ENCODE measurements at places on chromosomes 11 and 22.

- DNase-seq, result peak; percentile 61
Measured at GRCh38 chr11:59680287-59681154, 11.7 kb upstream of the PATL1 start.

DNA sequence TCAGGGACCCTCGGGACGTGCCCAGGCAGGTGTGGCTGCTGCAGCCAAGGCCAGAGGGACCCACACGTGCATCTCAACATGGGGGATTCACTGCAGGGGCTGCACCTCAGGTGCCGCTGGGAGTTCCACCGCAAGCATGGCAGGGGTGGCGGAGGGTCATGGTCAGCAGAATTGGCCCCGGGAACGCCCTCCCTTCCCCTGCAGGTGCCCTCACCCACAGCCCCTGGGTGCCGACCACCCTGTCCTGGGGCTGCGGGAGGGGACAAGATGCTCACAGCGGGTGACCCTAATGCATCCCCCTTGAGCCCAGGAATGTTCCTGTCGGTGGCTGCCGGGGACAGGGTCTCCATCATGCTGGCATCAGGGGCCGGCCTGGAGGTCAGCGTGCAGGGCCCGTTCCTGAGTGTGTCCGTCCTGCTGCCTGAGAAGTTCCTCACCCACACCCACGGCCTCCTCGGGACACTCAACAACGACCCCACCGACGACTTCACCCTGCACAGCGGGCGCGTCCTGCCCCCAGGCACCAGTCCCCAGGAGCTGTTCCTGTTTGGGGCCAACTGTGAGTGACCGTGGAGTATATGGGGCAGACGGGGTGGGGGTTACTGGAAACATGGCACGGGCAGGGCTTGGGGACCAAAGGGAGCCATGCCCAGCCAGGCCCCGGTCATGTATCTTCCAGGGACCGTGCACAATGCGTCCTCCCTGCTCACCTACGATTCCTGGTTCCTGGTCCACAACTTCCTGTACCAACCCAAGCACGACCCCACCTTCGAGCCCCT, 5.8 kb downstream of the SUSD2 start:
- DNase-seq, result no peak

DNA sequence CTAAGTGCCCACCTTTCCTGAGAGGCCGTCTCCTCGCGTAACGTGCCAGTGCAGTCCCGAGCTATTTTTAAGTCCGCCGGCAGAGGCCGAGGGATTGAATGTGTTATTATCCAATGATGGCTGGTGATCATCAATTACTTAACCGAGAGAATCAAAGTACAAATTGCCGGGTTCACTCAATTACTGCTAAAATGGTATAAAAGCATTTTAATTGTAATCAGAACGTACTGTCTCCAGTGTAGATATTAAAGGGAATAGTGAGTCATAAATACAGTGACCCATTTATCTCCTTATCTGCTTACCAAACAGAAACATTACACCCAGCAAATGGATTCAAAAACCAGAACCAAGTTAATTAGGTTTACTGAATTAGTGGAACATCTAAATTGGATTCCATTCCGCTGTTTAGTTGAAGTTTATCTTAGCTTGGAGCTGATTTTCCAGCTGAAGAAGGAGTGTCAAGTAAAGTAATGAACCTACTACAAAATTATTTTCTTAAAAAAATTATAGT, 334.9 kb downstream of the BRD1 start:
- no peak for DNase-seq

DNA sequence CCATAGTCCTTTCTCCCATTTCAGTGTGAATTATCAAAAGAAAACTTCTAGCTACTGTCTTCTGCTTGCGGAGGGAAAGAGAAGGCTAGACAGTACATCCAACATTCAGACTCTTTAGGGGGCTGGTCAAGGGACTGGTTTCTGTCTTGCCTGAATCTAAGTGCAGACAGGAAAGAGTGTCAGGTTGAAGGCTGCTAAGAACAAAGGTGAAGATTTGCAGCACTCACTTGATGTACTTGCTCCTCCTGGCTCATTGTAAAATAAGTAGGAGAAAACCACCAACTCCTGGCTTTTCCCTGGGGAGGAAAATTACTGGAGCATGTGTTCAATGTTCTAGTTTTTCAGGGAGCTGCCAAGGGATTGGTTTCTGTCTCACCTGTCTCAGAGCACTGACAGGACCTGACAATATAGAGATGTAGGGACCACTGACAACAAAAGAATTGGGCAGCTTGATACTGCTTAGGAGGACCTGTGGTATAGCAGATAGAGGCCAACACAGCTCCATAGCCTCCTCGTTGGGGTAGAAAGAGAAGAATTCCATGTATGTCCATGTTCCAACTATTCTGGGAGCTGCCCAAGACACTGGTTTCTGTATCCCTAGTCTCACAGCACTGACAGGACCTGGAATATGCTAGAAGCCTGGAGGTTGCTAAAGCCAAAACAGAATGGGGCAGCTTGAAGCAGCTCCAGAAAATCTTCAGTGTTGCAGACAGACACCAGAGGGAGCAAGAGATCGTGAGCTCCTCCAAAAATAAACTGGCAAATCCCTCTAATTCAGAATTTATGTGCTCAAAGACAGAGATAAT, 39.7 kb upstream of the MMP12 start:
- no peak for DNase-seq

- DNase-seq, result no peak
Measured at GRCh38 chr11:82930229-82930628, 28.7 kb downstream of the DDIAS start.

GRCh38 chr11:110121204-110121603, 28.0 kb downstream of the ZC3H12C start:
- no peak for DNase-seq

DNA sequence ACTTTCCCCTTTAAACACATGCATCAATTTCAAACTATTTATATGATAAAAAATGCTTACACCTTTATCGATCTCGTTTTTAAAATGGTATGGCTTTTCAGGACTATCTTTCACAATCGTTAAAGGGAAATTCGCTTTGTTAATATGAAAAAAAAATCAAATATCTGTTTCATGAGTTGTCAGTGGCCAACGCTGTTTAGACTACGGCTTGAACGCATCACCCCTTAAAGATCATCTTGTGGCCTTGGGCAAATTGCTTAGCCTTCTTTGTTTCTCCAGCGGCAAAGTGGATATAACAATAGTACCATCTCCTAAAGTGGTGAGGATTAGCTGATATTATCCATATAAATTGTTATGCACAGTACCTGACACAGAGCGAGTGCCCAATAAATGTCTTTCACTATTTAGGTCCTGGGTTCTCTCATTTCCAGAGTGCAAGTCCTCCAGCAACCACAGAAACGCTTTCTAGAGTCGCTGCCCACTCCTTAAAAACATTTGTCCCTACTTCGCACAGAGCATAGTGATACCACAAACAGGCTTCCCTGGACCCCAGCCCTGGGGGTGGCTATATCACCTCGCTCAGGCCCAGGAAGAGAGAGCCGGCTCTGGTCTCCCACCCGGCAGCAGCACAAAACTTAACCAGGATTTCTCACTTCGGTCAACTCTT, 904 bp downstream of the SLC35F2 start:
- no peak for DNase-seq

GRCh38 chr22:22397875-22398524, 110.5 kb downstream of the ZNF280B start:
- no peak for DNase-seq

GRCh38 chr11:73654482-73655021, 8.2 kb downstream of the PLEKHB1 start:
- DNase-seq, result no peak

GRCh38 chr22:34886391-34886790, 179.6 kb upstream of the ISX start:
- no peak for DNase-seq

- peak; percentile 39 for DNase-seq
Measured at GRCh38 chr11:35272391-35272902, 133.5 kb downstream of the CD44 start.

GRCh38 chr11:119266063-119266462, 50.9 kb downstream of the MCAM start:
- DNase-seq, result no peak

GRCh38 chr11:71396548-71397123, 51.6 kb downstream of the DHCR7 start:
- DNase-seq, result no peak
